MM.1S (cell line): ENCODE measurements at places on chromosomes 11 and 22.

- H3K27ac ChIP-seq = no peak overlapping the region
- DNase-seq = no peak
- peak overlapping the region; percentile 3; the same call in 1 of the 2 replicates for H3K4me3 ChIP-seq
- no peaks in the 10 kb centered on the region for H3K27me3 ChIP-seq
- H3K4me1 ChIP-seq = peaks cover 12% of the 10 kb centered on the region
- no peaks in the 10 kb centered on the region for H3K36me3 ChIP-seq
These were observed 55.9 kb downstream of the SWAP70 start for GRCh38 chr11:9719566-9720289.

DNA sequence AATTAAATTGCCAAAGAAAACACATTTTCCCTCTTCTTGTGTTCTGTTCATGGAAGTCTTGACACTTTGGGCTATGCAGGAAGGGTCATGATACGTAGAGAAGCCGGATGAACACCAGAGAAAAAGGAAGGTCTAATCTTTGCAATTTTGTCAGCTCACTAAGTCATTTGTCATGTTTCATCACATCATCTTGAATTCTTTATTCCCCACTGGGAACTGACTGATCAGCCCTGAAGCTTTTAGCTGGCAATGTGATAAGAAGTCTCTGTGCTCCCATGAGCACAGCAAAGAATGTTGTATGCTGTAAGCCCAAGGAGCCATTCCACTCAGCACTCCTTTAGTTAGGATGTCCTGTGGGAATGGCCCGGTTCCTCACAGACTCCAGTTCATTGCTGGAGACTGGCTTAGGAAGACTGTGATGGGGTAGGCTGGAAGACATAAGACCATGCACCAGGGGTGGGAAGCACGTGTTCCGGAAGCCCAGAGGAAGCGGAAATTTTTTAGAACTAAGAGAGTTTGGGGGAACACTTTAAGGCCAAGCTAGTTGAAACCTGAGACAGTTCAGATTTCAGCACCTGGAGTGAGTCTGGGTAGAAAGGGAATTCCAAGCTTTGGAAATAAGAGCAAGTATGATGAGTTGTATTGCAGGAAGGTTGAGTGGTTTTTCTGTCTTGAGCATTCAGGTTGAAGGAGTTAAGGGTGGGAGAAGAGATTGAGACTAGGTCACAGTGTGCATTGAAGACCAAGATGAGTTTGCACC is 306.7 kb upstream of the MTNR1B start:
- H3K4me1 ChIP-seq = no peaks in the 10 kb centered on the region
- H3K4me3 ChIP-seq = no peak overlapping the region
- H3K27ac ChIP-seq = no peak overlapping the region
- no peaks in the 10 kb centered on the region for H3K27me3 ChIP-seq
- no peaks in the 10 kb centered on the region for H3K36me3 ChIP-seq

DNA sequence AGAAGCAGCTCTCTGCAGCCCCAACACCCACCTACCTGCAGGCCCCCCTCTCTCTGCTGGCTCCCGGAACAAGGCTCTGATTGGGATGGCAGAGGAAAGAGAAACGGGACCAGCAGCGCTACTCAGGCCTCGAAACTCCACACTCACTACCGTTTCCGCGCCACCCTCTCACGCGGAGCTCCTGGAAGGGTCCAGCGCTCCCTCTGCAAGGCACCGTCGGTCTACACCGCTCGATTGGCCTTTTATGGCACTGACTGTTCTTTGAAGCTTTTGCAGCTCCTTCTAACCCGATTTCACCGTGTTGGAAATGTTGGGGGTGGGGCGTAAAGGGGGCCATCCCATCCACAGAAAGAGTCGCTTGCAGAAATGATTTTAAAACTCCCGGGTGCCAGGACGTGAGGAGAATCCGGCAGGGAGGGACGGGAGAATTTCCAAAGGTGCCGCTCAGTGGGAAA is 323 bp upstream of the PANX1 start:
- DNase-seq = no peak
- H3K4me1 ChIP-seq = peaks cover 18% of the 10 kb centered on the region; the same call in 1 of the 2 replicates
- H3K27me3 ChIP-seq = no peaks in the 10 kb centered on the region
- peak overlapping the region; percentile 99 for H3K4me3 ChIP-seq
- H3K27ac ChIP-seq = peak overlapping the region; percentile 92; the same call in 1 of the 2 replicates
- no peaks in the 10 kb centered on the region for H3K36me3 ChIP-seq

DNA sequence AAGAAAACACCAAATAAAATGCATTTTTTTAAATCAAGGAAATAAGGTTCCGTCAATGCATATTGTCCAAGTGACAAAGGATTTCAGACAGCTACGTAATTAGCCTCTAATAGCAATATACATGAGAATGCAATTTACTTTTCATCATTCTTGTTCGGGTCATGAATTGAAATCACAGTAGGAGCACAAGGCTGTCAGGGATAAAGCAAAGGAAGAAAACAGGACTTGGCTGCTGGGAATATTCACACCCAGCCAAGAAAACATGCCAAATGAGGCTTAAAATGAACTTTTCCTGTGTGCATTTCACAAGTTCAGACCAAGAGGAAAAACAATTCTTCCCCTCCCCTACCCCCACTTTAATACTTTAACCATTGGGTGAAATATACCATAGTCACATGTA is 188.6 kb downstream of the CWF19L2 start:
- H3K4me3 ChIP-seq = no peak overlapping the region
- no peaks in the 10 kb centered on the region for H3K27me3 ChIP-seq
- H3K36me3 ChIP-seq = no peaks in the 10 kb centered on the region
- no peaks in the 10 kb centered on the region for H3K4me1 ChIP-seq

GRCh38 chr11:83659466-83659865 is 373.3 kb upstream of the CCDC90B start:
- H3K4me1 ChIP-seq = no peaks in the 10 kb centered on the region
- no peak for DNase-seq

DNA sequence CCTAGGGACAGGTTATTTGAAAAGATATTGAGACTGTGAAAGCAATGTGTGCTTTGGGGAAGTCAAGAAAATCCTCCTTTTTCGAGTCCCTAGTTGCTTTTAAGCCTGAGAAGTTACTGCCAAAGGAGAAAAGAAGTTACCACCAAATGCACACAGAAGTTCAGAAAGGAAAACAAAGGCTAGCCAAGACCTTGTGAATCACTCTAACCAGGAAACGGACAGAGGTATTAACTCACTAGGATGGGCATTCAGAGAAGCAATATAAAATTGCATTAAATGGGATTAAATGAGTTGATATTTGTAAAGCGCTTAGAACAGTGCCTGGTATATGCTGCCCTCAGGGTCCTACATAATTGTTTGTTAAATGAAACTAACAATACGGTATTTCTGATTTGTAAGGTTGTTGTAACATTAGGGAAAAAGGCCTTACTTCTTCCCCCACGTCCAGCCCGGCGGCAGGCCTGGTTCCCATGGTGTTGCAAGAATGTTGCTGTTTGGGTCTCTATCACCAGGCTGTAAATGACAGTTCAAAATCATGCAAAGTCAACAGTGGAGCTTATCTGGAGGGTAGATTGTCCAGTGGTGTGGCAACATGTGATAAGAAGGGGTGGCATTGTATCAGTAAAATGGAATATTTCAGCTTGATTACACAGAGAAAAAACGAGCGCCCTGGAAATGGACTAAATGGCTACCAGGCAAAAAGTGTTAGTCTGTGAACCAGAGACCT is 7.1 kb downstream of the TMA7B start:
- H3K27me3 ChIP-seq = no peaks in the 10 kb centered on the region
- no peak overlapping the region for H3K27ac ChIP-seq
- H3K36me3 ChIP-seq = no peaks in the 10 kb centered on the region
- no peak overlapping the region for H3K4me3 ChIP-seq
- no peaks in the 10 kb centered on the region for H3K4me1 ChIP-seq

GRCh38 chr11:12868315-12869073 is 140.6 kb upstream of the RASSF10 start:
- no peaks in the 10 kb centered on the region for H3K27me3 ChIP-seq
- no peaks in the 10 kb centered on the region for H3K36me3 ChIP-seq
- H3K27ac ChIP-seq = no peak overlapping the region
- H3K4me3 ChIP-seq = no peak overlapping the region
- no peaks in the 10 kb centered on the region for H3K4me1 ChIP-seq
- DNase-seq = no peak

- H3K4me1 ChIP-seq = no peaks in the 10 kb centered on the region
- no peak for DNase-seq
- H3K36me3 ChIP-seq = peaks cover 4% of the 10 kb centered on the region; the same call in 1 of the 2 replicates
- H3K27ac ChIP-seq = no peak overlapping the region
- H3K27me3 ChIP-seq = no peaks in the 10 kb centered on the region
These were observed 18.2 kb downstream of the INCENP start for GRCh38 chr11:62142043-62142375.
